Right cardiac atrium (tissue), 5 donors: ENCODE measurements at places on chromosomes 5 and 9.
A peak's percentile ranks its signal among the peaks of the same experiment; 100 is the strongest.

GRCh38 chr5:84384604-84385575, at the start of gene EDIL3:
Gene EDIL3, minus strand, starts transcription at chr5:84384880. Its CDS starts 506 bp downstream, at chr5:84384374.
- DNase-seq = peak; percentile 43

GRCh38 chr9:109115931-109116526, 3.7 kb downstream of the TMEM245 start:
- peak; percentile 79 for DNase-seq

GRCh38 chr9:127654619-127655018, 42.5 kb downstream of the STXBP1 start:
- DNase-seq = no peak

DNA sequence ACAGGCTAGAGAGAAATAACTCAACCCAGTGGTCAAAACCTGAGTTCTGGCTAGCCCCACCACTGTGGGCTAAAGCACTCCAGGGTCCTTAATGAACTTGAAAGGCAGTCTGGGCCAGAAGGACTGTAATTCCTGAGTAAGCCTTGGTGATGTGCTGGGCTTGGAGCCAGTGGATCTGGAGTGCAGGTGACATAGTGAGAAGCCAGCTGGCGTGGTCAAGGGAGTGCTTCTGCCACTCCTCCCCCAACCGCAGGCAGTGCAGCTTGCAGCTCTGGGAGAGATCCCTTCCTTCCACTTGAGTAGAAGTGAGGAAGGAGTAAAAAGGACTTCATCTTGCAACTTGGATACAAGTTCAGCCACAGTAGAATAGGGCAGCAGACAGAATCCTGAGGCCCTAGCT, 424.0 kb downstream of the CDH18 start:
- no peak for DNase-seq

DNA sequence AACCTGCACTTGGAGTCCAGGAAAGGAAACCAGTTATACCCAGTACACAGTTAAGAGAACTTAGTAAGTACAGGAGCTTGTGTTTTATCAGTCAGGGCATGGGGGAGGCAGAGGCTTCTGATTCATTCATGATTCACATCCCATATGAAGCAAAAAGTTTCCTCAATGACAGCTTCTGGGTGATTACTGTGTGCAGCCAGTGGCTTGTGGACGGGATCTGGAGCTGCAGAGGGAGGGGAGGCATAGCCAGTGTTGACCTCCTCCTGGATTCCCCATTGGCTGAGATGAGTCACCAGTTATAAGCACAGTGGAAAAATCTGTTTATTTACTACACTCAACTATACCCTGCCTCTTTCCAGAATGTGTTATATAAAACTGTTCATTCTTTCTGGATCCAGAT, 17.7 kb downstream of the IL31RA start:
- no peak for DNase-seq

DNA sequence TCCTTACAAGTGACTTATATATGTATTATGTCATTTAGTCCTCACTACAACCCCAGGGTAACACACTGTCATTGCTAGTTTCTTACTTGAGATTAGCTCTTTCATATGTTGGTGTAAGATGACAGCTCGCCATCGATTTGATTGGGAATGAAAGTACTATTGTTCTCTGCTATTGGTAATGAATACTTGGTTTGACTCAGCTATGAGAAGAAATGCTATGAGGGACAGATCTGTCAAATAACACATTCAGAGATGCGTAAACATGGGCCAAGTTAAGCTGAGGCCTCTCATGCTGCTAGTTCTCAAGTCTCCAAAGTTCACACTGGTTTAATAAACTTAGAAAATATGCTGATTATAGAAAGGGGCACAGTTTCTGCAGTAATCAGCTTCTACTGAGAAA, 142.7 kb downstream of the SGCD start:
- no peak for DNase-seq

GRCh38 chr9:70789086-70789485, 332.3 kb downstream of the TRPM3 start:
- DNase-seq = no peak

- peak; percentile 98 for DNase-seq
Observed at GRCh38 chr9:127698985-127699670, 7.7 kb upstream of the CFAP157 start.

DNA sequence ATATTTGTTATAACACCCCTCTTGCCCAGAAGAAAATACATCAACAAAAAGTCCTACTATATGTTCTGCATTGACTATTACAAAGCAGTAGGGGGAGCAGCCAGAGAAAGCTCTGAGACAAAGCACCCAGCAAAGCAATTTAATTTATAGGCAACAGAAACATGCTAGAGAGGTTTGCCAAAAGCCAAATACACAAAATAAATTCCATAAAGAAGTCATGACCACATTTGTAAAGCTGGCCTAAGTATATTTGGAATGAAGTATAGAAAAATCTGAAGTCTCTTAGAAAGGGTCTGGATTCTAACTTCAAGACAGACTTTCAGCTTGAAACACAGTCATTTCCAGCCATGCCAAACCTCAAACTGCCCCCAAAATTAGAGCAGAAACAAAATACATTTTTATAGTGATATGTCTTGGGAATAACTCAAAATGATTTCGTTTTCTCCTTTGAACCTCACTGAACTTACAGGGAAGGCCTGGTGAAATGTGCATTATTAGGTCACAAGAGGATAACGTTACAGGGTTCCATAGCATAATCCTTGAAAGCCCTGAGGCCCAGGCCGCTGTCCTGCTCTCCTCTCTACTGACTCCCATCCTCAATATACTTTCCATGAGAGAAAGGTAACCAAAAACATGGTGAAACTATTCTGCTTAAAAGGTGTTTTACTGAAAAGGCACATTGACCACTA, 451.8 kb downstream of the RAB3C start:
- DNase-seq = no peak

- DNase-seq = no peak
Observed at GRCh38 chr5:51345106-51345505, 38.1 kb upstream of the ISL1 start.

GRCh38 chr5:167916261-167916691, 375.2 kb upstream of the WWC1 start:
- DNase-seq = no peak

DNA sequence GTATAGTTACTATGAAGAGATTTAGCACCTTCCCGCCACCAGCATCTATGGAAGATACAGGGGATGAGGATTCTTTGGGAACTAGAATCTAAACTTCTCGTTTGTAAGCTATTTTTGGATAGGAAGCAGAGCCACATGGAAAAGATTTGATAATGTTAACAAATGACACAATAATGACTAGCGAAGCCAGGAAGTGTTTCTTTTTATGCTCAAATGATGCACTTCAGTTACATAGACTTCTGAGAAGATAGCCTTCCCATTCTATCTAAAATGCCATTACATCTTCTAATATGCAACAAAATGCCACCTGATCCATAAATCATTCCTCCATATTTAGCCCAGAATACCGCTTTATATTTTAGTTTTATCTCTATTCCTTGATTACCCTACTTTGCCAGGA, 17.0 kb upstream of the TNC start:
- DNase-seq = no peak

GRCh38 chr5:137085206-137085605, 413.9 kb downstream of the SPOCK1 start:
- DNase-seq = no peak

DNA sequence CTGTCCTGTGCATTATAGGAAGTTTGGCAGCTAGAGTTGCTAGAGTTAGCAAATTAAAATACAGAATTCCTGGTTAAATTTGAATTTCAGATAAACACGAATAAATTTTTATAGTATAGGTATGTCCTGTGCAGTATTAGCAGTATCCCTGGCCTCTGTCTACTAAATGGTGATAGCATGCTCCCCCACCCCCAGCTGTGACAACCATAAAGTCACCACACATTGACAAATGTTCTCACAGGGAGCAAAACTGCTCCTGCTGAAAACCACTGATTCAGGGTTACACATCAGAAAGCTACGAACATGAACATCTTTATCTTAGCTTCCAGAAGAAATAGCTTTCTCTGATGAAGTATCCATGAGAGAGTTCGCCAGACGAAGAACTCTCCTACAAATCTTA, 91.8 kb upstream of the CCDC112 start:
- DNase-seq = no peak
